HAP-1 (cell line): ENCODE measurements at places on chromosomes 4 and X.

DNA sequence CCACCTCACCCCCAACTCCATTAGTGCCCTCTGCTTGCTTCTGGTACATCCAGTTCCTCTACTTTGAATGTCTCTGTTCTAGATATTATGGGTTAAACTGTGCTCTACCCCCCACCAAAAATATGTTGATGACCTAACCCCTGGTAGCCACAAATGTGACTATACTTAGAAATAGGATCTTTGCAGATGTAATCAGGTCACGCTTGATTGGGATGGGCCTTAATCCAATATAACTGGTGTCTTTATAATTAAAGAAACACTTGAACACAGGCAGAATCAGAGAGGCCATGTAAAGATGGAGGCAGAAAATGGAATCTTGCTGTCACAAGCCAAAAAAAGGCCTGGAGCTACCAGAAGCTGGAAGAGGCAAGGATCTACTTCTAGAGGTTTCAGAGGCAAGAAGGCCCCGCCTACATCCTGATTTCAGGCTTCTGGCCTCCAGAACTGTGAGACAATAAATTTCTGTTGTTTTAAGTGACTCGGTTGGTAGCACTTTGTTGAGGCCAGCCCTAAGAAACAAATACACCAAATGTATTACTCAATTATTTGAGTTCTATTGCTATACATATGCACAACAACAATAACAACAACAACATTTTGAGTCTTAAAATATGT, 220.0 kb downstream of the PPP3CA start:
- DNase-seq = no peak

DNA sequence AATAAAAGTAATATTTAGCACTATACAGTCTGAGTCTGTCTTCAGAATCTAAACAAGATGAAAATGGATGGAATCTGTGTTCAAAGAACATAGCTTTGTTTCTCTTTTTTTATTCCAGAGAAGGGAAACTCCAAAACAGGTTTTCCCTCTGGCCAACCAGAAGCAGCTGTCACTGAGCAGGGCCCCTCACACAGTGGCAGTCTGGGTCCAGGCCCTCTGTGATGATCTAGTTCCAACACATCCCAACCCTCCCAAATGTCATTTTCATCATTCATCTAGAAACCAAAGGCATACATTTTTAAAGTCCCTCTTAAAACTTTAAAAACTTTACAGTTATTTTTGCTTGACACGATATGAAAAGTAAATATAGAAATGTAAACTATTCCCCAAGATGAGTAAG, 70.1 kb downstream of the ATP8A1 start:
- no peak for DNase-seq

DNA sequence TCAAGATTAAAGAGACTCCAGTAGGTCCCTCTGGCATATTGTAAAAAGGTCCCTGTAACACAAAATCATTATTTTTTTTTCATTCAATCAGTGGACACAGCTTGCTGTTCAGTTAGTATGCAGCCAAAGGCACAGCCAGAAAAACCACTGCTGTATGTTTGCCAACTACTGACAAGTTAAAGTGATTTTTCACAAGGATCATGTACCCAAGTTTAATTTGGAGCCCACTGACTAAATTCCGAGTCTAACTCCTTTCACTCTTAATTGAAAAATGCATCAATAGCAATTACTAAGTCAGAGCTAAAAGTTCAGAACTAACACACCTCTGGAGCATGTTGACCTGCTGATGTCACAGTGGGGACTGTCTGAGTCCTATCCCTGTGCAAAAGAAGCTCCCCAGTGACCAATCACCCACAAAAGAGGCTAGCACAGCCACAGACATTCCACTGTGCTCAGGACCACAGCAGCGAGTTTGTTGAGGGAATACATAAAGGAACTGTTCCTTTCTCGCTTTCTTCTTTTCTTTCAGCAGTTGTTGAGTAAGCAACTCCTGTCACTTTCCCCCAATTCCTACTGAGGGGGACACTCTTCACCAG, 60.4 kb downstream of the STX18 start:
- DNase-seq = no peak

- DNase-seq = peak; percentile 32
Observed at GRCh38 chr4:147732518-147733235, 789 bp downstream of the ARHGAP10 start.
